ENCODE measurements at places on chromosomes 12 and 14.
A peak's percentile ranks its signal among the peaks of the same experiment; 100 is the strongest.

- peak; percentile 92 for DNase-seq
Observed at GRCh38 chr12:107091989-107092641, 1.2 kb downstream of the CRY1 start.

DNA sequence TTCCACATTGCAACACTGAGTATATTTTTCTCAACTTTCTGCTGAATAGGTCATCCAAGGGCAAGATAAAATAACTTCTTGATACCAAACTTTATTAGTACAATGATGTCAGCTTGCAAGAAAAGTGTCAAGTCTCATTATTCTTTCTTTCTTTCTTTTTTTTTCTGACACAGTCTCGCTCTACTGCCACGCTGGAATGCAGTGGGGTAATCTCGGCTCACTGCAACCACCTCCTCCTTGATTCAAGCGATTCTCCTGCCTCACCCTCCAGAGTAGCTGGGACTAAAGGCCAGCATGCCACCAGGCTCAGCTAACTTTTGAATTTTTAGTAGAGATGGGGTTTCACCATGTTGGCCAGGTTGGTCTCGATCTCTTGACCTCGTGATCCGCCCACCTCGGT lies 523.4 kb downstream of the FSCB start:
- DNase-seq, result no peak

DNA sequence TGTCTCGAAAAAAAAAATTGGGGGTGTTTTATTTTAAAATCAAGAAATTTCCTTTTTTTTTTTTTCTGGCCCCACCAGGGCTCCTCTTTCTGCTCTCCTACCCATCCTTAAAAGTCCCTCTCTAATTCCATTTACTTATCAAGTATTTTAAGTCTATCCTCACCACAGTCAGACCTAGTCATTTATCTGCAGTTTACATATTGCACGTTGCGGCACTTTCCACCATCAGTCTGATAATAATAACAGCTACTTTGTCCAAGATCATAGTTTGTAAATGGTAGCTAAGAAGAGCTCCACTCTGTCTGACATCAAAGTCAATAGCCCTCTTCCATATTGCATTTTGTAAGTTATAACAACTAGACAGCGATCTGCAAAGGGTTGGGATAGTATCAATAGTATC lies 23.6 kb upstream of the CAND1 start:
- no peak for DNase-seq

GRCh38 chr12:2052826-2053678 lies at the start of gene CACNA1C:
TSS of gene CACNA1C (plus strand) at chr12:2052987. CDS start at chr12:2053563, 576 bp downstream.
- DNase-seq, result peak; percentile 46

- no peak for DNase-seq
Observed at GRCh38 chr12:7349418-7349817, 45.5 kb downstream of the ACSM4 start.

DNA sequence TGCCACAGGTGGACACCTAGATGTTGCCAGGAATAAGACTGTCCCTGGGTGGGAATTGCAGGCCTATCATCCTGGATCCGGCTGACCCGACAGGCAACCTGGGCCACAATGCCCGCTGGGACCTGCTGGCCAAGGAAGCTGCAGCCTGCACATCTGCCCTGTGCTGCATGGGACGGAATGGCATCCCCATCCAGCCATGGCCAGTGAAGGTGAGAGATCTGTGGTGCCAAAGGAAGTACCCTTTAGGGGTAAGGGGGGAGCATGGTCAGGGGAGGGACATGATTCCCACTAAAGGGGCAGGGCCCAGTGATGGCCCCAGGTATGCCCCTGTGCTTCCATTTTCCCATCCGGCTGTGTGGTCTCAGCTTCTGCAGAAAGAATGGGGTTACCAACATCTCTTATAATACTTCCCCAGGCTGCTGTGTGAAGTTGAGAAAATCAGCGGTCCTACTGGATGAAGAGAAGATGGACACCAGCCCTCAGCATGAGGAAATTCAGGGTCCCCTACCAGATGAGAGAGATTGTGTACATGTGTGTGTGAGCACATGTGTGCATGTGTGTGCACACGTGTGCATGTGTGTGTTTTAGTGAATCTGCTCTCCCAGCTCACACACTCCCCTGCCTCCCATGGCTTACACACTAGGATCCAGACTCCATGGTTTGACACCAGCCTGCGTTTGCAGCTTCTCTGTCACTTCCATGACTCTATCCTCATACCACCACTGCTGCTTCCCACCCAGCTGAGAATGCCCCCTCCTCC lies 8.6 kb upstream of the OAS2 start:
- no peak for DNase-seq

- DNase-seq, result no peak
Observed at GRCh38 chr14:70779667-70780066, 29.6 kb downstream of the MAP3K9 start.

DNA sequence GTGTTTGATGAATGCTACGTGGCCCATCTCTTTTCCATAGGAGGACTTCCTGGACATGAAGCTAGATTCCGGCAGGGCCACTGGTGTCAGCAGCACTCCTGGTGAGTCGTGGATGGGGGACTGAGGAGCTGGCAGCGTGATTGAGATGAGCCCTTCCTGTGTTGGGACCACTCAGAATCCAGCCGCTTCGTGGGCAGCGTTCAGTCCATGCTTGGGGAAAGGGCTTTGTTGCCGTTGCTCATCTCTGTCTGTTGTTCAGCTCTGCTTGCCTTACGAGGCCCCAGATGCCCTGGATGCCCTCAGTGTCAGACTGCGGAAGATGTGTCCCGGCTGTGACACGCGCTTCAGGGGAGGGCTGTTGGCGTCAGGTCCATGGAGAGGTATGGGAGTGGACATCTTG lies 127.1 kb upstream of the RTL1 start:
- no peak for DNase-seq

GRCh38 chr12:50174971-50175715 lies 8.0 kb upstream of the CERS5 start:
- DNase-seq, result no peak

DNA sequence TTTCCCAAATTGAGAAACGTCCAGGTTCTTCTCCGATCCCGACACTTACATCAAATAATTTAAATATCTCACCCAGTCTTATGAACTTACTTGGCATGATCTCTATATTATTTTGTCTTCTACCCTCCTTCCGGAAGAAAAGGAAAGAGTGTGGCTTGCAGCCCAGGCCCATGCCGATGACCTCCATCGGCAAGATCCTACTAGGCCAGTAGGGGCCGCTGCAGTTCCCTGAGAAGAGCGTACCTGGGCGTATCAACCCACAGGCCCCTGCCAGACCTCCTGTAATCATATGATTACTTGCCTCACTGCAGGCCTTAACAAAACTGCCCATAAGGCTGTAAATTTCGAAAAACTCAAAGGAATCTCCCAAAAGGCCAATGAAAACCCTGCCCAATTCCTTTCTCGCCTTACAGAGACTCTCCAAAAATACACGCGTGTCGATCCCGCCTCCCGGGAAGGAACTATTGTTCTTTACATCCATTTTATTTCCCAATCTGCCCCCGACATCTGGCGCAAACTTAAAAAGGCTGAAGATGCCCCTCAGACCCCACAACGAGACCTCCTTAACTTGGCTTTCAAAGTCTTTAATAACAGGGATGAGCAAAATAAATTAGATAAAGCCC lies 69.6 kb downstream of the MOK start:
- peak; percentile 40 for DNase-seq

DNA sequence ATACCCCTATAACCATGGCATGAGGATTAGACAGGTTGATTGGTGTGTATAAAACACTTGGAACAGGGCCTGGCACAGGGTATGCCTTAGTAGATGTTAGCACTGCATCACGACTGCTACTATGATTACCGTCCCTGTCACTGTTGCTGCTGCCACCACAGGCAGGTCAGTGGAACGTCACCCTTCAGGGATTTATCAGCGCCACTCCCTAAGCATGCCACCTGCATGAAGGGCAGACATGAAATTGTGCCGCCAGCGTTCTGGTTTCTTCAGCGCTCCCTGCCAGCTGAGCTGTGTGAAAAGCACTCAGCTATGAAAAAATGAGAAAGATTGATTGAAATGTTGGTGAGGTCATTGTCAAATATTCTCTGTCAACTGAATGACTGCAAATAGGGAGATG lies 477.0 kb downstream of the DPF3 start:
- DNase-seq, result no peak

Measured in GM04504 (cell line).